Stimulated activated CD8-positive, alpha-beta memory T cell treated with anti-CD3 and anti-CD28 coated beads, Interleukin-4, amount 100 ng/mL, for 48 hours (primary cell): ENCODE measurements at places on chromosomes 3 and 15.

GRCh38 chr15:58433597-58434333 lies 2.0 kb downstream of the LIPC start:
- DNase-seq = no peak

- DNase-seq = peak; percentile 50
Observed at GRCh38 chr15:99343881-99344551, 92.7 kb downstream of the LRRC28 start.

DNA sequence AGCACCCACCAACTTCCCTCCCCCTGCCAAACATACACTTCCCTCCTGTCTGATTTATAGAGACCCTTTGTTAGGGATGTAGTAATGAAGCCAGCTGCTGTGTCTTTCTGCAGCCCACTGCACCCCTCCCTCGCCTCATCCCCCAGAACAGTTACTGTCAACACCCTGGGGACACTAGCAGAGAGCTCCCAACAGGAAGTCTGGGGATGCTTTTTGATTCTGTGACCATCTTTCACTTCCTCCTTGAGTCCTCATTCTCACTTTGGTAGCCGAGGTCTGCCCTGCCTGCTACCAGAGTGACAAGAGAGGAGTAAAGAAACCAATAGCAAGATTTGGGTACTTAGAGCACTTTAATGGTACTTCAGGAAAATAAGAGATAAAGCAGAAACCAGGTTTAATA lies 201.6 kb downstream of the SATB1 start:
- DNase-seq = no peak

GRCh38 chr3:171900446-171900845 lies 57.3 kb downstream of the TMEM212 start:
- no peak for DNase-seq

DNA sequence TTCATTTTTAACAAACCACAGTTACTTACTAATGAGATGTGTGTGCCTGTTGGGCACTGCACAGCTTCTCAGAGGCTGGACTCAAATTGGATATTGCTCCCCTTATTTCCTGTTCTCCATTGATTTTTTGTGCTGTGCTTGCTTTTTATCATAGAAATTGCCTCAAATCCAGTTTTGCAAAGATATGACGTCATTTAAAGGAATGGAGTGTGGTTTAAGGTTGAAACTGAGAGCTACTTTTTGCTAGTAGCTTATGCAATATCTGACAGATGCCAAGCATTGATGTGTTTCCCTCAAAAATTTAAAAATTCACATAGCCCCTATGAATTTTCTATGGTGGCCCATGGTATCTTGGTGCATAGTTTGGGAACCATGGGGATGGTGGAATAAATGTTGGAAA lies 67.7 kb upstream of the ROPN1 start:
- DNase-seq = no peak

DNA sequence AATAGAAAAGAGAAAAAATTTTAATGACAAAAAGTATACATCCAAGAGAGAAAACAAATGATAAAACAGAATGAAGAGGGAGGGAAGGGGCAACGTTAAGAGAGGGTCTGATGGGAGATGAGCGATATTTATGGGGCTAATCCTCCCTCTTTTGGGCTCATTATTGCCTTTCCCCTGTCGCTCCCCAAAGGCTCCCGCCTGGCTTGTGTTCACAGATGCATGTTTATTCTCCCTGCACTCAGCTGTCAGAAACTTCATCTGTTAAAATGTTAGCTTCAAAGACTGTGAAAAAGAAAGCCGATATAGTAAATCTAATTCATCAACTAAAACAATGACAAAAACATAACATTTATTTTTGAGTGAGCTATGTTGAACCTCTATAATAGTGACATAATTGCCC lies 74.3 kb downstream of the GABRB3 start:
- DNase-seq = no peak

- no peak for DNase-seq
Observed at GRCh38 chr3:193662757-193663322, 69.8 kb downstream of the OPA1 start.

DNA sequence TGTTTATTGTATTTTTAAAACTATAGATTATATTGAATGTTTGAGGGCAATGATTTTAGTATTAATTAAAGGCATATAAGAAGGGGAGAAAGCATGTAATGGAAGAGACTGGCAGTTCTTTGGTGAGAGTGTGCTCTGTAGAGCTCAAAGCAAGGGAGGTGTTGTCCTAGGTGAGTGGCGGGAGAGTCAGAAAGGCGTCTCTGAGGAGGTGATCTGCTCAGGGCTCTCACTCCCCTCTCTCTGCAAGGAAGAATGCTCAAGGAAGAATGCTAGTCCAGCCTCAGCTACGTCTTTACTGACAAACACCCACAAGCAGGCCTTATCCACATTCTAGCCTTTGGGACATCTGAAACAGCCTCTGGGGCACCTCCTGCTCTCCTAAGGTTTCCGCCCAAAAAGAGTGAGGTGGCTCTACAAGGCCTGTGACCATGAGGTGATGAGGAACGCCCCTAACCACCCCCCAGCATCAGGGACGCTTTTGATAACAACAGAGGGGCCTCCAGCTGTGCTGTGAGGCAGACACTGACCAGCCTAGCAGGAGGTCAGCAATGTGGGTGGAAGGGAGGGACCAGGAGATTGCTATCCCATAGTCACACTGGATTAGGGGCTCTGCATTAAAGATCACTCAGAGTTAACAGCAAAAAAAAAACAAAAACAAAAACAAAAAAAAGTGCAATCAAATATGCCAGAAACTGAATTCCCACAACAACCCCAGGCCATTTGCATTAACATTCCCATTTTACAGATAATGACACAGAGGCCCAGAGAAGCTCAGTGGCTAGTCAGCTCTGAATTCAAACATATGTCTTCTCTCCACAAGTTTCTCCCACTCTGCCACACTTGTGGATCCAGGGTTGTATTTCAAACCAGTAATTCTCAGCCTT lies 202.2 kb upstream of the CTNNB1 start:
- no peak for DNase-seq
